Stimulated activated memory B cell treated with anti-CD40 and anti-IgM and Interleukin-4, amounts not matched to agents 10 μg/mL and 1 μg/mL and 100 μg/mL, for 72 hours (primary cell): ENCODE measurements at places on chromosomes 1 and 21.

- ATAC-seq: no peak
Observed at GRCh38 chr1:234979296-234980279, 149.0 kb downstream of the TOMM20 start.

DNA sequence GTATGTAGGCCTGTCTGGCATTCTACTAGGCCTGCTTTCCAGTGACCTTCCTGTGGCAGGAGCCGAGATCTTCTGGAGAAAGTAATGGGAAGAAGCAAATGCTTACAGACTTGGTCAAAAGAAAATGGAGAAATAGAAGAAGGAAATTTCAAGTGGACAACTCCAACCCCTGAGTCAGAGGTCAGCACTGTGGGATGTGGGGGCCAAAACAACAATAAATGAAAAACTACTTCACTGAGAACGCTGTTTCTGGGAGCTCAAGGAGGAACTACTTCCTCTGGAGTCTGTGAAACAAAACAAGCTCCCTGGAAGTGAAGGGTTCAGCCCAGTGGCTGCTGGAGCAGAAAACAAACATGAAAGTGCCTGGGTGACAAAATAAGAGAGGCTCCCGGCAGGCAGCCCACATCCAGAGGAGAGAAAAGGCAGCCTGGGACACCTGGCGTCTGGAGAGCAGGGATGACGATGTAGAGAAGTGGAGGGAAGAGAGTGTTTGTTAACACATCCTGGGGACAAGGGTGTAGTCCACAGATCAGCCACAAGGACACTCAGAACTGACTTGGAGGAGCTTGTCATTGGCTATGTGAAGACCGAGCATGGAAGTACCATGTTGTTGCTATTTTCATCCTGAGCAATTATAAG lies 355.2 kb downstream of the SMYD3 start:
- ATAC-seq: no peak

- no peak for ATAC-seq
Observed at GRCh38 chr1:104780470-104781078, 1030.9 kb downstream of the AMY1C start.

GRCh38 chr1:23563003-23563402 lies 3.7 kb upstream of the ID3 start:
- no peak for ATAC-seq

GRCh38 chr1:29767769-29768425 lies 531.6 kb downstream of the PTPRU start:
- ATAC-seq: no peak

GRCh38 chr1:53145942-53146708 lies 3.7 kb upstream of the SLC1A7 start:
- peak; percentile 39 for ATAC-seq

DNA sequence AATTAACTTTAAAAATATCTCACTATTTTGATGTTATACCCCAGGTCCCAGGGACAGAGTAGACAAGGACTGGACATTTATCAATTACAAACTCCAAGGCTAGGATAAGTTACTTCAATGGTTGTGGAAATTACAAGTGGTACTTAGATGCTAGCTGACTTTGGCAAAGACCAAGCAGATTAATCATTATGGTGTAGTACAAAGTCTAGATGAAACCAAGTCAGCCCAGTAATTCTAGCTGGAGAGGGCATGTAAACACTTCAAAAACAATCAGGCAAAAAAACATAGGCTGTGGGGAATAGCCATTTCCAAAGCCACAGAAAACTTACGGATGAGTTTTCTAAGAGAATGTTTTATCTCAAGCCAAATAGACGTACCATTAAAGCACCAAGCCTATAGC lies 124.5 kb downstream of the TSEN15 start:
- ATAC-seq: no peak

DNA sequence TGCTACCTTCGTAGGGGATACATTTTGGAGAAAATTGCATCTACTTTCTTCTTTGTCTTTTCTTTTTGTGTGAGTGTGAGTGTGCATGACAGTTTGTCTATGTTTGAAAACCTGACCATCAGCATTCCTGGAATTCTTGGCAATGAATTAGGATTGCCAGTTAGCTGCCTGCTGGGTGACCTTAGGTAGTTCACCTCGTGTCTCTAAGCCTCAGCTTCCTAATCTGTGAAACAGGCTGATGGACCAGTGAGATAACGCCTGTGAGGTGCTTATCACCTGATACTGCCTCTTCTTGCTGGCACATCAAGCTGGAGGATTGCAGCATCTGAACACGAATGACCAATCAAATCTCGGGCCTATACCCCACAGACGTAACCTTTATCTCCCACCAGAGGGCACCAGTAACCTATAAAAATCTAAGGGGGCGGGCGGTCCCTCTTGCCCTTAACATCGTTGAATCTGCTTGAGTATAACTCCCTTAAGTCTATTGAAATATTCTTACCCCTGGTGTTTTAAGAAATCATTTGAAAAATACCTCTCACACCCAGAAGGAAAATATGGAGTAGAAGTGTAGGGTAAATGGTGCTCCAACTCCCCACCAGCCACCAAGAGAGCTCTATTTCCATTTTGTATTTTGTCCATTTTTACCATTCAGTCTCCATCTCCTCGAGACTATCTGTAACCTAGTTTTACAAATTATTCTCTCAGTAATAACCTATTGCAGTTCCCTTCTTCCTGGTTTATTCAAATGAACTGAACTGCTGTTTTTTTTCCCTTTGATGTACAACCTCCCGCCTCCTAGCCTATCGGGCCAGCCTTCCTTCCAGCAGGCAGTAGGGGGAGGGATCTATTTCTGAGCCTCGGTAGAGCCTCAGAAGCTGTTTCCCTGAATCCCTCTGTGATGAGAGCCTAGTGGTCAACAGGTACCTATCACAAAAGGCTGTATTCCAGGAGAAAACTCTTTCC lies 49.7 kb downstream of the MDM4 start:
- peak; percentile 80 for ATAC-seq
